Calu3 (cell line): ENCODE measurements at places on chromosomes 2 and 18.

- DNase-seq = no peak
These were observed 1.9 kb downstream of the CYP26B1 start for GRCh38 chr2:72145658-72146329.

DNA sequence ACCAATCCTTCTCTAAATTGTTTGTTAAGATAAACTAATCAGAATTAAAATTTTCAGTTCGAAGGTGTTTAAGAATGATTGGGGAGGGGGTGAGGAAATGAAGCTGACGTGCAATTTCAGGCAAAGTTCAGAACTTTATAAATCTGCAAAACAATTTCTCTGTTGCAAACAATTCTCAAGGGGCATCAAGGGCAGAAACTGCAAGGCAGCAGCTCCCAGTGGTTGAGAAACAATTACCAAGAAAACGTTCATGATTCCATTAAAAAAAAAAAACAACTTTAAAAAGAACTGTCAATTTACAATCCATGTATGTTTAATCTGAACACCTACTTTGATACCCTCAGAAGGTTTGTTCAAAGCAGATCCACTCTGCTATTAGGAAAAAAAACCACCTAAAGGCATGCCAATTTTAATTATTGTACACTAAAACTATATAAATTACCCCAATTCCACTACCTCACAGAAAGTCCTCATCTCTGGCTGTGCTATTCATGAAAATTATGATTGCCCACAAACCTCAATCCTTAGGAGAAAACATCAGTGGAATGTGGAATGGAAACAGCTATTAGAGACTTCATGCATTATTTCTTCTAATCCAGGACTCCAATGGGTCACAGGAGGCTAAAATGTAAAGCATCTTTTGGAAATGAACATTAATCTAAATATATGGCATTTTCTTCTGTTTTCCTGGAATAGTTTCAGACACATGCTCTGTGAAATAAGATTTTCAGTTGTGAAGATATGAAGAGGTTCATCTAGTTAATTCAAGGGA lies 119.9 kb upstream of the ACVR1C start:
- no peak for DNase-seq

- DNase-seq = no peak
These were observed 12.6 kb downstream of the NOP58 start for GRCh38 chr2:202278036-202278760.

- no peak for DNase-seq
These were observed 83.1 kb downstream of the EPAS1 start for GRCh38 chr2:46380038-46380940.

DNA sequence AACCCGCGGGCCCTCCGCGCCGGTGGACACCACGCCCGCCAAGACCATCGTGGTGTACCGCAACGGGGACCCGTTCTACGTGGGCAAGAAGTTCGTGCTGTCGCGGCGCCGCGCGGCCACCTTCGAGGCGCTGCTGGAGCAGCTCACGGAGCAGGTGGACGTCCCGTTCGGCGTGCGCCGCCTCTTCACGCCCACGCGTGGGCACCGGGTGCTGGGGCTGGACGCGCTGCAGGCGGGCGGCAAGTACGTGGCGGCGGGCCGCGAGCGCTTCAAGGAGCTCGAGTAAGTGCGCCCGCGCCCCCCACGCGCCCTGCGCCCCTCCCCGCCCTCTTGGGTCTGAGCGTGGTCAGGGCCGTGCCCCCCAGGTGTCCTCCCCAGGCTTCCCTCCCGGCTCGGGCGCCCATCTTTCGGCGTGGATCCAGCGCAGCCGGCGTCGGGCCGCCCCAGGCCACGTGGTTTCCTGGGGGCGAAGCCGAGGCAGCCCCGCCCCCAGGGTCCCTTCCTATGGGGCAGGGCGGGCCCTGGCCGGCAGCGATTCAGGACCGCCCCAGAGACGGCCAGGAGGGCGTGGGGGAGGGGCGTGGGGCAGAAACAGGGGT lies 481 bp downstream of the DCDC2C start:
- DNase-seq = no peak

GRCh38 chr18:9575558-9575957 lies 38.8 kb downstream of the PPP4R1 start:
- peak; percentile 84 for DNase-seq

DNA sequence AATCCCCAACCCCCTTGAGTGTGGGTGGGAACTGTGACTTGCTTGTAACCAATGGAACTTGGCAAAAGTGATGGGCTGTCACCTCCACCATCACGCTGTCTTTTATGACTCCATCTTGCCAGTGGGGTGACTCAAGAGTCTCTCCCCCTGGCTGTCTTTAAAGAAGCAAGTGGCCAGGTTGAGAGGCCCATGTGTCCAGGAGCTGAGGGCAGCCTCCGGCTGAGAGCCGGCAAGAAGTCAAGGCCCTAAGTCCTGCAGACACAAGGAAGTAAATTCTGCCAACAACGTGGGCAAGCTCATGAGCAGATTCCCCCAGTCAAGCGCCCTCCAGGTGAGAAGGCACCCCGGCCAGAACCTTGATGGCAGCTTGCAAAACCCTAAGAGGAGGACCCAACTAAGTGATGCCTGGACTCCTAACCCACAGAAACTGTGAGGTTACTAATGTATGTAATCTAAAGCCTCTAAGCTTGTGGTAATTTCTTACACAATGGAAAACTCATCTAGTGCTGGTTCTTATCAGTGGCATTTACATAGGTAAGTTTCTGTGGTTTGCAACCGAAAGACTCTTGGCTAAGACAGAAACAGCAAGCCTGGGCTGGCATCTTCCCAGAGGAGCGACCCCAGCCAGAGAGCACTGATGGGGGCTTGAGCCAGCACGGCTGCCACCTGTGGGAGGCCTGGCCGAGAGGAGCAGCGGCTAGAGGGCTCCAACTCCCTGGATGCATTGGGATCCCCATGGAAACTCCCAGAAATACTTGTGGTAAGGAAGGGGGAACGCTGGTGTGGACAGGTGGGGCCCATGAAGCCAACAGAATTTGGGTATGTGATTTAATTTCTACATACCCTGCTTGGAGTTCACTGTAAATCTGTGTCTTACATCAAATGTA lies 49.3 kb downstream of the CIB4 start:
- DNase-seq = no peak
